ENCODE measurements at places on chromosomes 2 and 18.
A peak's percentile ranks its signal among the peaks of the same experiment; 100 is the strongest.

DNA sequence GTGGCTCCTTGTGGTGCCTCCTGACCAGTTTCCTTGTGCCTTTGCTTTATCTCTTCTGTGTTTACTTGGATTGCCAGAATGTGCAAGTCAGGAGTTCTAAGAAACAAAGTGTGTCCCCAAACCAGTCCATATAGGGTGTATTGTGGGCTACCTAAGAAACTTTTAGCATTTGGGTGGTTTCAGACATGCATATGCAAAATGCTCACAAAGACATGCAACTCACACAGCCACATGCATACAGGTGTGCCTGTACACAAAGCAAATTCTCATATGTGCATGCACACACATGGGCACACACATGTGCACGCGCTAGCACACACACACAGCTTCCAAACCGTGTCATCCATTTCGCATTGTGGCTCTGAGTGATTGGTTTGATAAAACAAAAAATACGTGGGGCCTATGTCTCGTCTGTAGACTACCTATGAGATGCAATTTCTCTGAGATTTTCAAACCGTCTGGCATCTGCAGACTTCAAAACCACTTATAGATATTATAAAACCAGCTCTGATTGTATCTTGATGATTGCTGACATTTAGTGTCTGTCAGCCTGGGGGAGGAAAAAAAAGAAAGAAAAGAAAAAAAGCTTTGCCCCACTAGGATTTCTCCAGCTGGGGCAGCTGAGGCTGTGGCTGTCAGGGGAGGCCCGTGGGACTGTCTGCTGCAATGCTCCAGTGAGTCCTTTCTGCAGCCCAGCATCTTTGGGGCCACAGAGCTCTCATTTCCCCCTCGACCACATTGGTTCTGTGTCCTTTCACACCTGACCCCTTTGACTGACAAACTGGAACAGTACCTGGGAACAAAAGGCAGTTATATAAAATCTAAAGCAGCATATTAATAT lies 556.1 kb downstream of the CMPK2 start:
- no peak for DNase-seq

DNA sequence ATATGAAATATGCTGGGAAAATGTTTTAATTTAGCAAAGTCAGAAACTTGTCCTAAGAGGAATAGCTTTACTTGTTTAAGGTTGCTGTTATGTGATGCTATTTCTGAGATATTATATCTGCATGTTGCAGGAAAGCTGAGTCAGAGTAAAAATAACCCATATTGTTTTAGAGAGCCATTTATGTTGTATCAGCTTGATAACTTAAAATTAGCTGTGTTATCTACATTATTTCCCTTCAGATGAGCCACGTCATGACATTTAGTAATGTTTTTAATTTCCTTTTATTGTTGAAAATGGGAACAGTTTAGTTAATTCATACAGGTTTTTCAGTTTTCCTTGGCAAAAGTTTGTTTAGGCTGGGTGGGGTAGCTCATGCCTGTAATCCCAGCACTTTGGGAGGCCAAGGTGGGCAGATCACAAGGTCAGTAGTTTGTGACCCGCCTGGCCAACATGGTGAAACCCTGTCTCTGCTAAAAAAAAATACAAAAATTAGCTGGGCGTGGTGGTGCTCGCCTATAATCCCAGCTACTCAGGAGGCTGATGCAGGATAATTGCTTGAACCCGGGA lies 55.8 kb downstream of the TTC27 start:
- DNase-seq: no peak

- DNase-seq: no peak
Observed at GRCh38 chr2:112640467-112640799, 5.3 kb upstream of the SLC20A1 start.

GRCh38 chr2:39728941-39729351 lies 50.1 kb downstream of the THUMPD2 start:
- peak; percentile 21 for DNase-seq

DNA sequence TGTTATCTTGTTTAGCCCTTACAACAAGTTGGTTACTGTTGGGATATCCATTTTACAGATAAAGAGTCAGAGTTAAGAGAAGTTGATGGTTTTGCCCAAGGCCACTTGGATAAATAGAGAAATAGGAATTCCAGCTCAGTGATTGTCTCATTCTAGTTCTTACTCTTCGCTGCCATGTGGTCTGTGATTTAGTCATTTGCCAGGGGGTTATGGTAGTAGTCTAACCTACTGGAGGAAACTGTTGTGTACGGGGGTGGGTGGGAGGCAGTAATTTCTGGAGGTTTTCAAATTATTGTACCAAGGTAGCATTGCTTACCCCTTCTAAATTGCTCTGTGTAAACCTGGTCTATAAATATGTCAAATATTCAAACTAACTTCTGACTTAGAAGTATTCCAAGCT lies 110.4 kb downstream of the MAP2 start:
- DNase-seq: no peak

DNA sequence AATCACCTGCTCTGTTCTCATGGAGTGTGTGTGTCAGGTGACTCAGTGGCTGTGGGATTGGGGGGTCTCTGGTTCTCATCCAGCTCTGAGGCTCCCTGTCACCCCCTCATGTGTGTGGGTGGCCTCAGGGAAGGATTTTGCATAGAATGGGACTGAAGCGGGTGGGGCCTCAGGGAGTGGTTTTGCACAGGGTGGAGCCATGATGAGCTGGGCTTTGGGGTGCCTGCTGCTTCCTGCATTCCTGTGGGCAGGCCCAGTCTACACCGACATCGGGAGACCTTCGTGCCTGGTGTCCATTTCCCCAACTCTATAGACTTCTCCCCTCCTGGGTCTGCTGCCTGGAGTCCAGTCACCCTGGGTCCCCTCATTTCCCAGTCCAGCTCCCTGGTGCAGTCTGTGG lies 59.7 kb downstream of the VAPA start:
- no peak for DNase-seq

DNA sequence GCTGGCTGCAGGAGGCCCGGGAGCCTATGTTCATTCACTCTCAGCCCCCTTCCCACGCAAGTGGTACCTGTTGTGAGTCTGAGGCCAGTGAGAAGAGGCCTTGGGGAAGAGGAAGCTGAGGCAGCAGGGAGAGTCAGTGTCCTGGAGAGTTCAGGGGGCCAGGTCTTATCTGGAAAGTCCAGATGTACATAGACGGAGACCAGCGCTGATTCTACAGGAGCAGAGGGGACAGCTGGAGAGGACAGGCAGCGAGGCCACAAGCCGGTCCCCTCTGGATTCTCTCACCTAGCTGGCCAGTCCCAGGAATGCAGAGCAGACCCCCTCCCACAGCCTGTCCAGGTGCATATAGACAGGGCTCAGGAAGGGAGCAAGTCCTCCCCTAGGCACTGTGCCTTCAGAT lies 29.1 kb upstream of the SELENOI start:
- no peak for DNase-seq

DNA sequence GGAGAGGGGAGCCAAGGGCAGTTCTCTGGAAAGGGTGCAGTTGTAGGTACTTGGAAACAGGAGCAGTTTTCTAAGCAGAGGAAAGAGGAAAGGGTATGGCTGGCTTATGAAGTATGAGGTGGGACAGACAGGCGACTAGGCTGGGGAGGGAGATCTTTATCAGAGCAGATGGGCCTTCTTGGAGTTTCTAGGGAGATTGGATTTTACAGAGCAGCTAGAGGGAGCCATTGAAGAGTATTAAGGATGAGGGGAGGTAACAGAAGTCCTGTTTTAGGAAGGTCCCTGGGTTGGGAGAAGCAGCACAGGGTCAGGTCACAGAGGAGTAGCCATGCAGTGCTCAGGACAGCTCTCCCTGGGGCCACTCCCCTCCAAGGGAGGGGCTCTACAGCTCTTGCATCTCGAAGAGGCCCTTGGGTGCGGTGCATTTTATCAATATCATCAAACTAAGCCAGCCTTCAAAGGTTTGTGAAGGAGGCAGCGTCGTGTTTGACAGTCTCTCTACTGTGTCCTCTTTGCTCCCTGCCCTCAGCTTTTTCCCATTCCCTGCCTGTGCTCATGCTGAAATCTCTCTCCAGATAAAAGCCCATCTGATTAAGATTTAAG lies 154.3 kb downstream of the SETBP1 start:
- no peak for DNase-seq

DNA sequence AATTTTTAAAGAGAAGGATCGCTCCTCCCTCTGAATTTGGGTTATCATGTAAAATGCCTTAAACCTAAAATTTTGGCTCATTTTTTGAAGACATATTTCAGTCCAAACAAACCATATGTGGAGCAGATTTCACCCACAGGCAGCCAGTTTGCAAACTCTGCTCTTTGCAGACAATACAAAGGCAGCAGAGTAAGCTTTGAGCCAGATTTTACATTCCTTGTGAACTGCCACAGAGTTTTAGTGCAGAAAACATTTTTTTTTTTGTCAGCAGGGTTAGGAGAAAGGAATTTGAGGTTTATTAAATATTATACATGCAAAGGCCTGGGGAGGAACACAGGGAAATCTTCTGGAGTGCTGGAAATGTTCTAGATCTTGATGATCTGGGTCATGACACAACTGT lies 171.9 kb upstream of the FN1 start:
- peak; percentile 26 for DNase-seq

GRCh38 chr2:65294701-65295100 lies 67.1 kb downstream of the ACTR2 start:
- no peak for DNase-seq

GRCh38 chr2:132549935-132550670 lies 119.9 kb downstream of the LYPD1 start:
- DNase-seq: no peak

DNA sequence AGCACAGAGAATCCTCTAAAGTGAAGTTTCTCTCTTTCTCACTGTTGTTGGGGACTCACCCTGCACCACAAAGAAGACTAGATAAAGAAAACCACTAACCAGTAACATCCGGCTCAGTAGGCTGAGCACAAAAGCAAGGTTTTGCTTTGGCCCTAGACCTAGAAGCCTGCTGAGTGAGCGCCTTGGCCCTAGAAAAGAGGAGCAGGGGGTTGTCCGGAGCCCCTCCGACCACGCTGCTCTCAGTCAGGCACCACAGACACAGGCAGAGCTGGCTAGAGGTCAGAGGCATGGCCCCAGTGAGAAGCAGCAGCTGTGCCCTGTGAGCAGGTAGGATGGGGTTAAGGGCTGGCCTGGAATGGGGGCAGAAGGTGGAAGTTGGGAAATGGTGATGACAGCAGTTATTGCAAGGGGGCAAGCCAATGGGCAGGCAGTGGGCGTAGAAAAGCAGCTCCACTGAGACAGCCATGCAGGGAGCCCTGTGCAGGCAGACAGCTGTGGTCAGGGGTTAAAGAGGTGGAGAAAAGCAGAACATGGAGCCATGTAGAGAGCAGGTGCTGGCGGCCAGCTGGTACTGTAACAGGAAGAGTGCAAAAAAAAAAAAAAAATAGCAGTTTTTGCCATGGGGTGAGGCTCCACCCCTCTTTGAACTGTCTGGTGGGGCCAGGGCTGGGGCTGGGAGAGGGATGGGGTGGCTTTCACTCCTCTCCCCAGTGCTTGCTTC lies 36.9 kb upstream of the SLC14A1 start:
- no peak for DNase-seq

Data from AG08395 (cell line).